ENCODE measurements at places on chromosomes 5 and 9. TPM values are rescaled to one million over a fixed set of nuclear protein-coding genes. Genes with fewer than 3 reads are reported as not detected.

GRCh38 chr9:126459546-126459945, 132.9 kb downstream of the MVB12B start:
- no peak for DNase-seq

DNA sequence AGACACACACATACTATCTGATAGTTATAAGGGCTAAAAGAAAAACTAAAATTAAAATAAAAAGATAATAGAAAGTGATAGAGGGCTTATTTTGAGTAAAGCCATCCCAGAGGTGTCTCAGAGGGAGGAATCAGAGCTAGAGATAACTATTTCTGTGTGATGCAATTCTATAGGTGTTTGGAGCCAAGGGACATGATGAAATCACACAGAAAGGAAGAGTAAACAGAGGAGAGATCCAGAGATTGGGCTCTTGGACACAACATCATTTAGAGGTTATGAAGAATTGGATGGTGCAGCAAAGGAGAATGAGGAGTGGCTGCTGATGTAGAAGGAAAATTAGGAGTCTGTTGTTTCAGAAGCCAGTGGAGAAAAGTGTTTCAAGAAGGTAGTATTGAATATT, 393.5 kb downstream of the DIRAS2 start:
- DNase-seq, result no peak

DNA sequence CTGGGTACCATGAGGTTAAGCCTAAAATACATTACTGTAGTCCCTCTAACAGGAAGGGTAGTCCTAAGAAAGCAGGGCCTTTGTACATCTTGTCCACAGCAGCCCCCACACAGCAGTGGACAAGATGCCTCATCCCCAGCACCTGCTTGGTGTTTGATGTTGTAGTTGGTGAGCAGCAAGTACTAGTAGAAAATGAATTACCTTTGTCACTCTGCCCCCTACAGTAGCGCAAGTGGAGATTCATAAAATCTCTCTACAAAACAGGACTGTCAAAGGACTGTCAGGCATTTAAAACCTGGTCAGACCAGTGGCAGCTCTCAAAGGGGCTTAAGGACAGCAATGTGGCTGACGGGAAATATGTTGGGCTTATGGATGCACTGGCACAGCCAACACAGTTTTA, 122.5 kb downstream of the TMEM174 start:
- DNase-seq, result no peak

- DNase-seq, result no peak
Observed at GRCh38 chr9:113559834-113560800, 96.6 kb downstream of the RGS3 start.

GRCh38 chr9:106310782-106311181, 552.2 kb upstream of the ZNF462 start:
- DNase-seq, result no peak

DNA sequence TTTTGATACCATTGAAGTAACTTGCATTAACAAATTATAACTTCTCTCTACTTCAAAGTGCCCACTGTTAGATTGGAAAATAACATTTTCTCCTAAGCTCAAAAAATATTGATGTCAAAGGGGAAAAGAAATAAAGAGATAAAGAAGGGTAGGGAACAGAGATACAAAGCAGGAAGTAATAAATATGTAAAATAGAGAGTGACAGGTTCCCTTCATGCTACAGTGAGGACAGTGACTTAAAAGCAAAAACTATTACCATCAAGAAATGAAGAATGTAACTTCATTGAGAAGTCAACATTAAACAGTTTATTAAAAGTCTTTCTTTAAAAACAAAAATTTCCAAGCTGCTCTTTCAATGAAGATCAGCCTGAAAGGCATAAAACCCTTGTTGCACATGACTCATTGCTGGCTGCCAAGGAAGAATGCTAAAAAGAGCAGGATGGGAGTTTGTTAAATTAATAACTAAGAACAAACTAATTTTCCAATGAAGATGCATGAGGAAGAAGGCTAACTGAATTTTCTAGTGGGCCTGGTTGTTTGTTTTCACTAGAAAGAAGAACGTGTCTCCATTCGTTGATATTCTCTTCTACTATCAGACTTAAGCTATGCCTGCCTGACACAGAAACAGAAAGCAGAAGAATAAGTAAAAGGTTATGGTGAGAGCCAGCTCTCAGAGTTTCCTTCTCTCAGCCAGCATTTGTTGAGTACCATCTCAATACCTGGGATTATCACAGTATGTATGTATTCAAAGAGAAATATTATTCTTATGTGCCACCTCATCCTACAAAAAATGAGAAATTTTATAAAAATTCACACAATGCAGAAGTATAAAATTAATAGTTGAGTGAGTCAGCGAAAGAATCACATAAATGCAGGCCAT, 197.8 kb upstream of the NREP start:
- DNase-seq, result no peak

GRCh38 chr5:104932431-104932830, 1369.8 kb upstream of the NUDT12 start:
- peak; percentile 30 for DNase-seq

GRCh38 chr5:77644371-77645157, 6.1 kb upstream of the OTP start:
- peak; percentile 58 for DNase-seq

- no peak for DNase-seq
Observed at GRCh38 chr5:54551292-54551691, 33.7 kb downstream of the SNX18 start.

DNA sequence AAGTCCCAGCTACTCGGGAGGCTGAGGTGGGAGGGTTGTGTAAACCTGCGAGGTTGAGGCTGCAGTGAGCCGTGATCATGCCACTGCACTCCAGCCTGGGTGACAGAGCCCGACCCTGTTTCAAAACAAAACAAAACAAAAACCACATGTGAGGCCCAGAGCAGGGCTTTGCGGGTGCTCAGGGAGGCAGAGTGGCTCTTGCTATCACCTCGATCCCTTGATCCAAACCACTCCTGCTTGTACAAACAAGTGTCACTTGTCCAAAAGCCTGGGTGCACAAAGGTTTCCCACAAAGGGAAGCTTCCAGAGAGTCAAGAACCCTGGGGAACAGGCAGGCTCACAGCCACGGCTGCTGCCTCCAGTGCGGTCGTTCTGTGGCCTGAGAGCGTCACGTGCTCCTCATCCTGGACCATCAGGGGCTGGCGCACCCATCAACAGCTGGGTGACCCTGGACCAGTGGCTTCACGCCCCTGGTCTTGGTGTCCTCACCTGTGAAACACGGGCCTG, 162.7 kb downstream of the C9orf50 start:
- no peak for DNase-seq

DNA sequence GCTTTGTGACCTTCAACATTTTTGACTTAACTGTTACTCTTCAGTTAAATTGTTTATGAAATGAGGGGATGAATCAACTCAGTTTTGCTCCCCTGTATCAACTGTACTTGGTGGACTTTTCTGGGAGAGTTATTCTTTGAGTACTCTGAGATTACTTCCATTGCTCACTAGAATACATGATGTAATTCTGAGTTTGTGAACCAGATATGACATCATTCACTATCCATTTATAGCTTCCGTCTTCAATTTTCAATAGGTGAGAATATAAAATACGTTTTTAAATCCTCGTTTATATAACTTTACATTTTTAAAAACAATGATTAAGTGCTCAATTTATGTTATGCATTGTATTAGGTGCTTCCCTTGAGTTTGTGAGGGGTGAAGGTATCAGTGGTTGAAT, 71.0 kb downstream of the XRCC4 start:
- no peak for DNase-seq

- DNase-seq, result no peak
Observed at GRCh38 chr9:629146-629545, 212.4 kb upstream of the DMRT1 start.

GRCh38 chr5:158658446-158659230, 441.1 kb downstream of the EBF1 start:
- no peak for DNase-seq

GRCh38 chr5:38707352-38708210, 138.2 kb upstream of the OSMR start:
- DNase-seq, result no peak

DNA sequence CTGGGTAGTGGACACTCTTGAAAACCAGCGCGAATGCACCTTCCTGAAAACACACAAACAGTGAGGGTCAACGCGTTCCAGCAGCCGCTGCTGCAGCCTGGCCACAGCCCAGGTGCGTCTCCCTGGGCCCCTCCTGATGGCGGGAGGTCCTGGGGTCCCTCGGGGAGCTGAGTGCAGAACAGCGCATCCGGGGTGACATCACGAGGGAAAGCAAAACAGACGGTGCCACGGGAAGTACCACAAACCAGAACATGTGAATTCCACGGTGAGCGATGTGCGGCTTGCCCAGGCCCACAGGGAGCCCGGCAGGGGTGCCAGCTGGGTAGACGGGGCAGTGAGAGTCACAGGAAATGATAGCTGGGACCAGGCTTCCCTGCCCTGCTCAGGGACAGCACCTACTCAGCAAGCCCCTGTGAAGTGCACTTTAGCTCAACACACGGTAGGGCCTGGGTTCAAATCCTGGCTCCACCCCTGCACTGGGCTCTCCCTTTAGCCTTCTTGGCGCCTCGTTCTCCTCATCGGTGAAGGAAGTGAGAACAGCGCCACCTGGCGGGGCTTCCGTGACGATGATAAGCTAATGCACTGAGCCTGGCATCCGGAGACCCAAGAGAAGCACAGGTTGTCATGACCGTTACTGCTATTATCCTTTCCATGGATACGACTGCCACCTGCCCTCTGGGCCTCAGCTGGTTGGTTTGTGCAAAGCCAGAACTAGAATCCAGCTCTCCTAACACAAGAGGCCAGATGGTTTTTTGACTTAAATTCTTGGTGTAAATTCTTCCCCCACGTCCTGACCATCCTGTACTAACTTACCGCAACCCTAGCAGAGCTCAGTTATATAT, 24.6 kb downstream of the GFPT2 start:
- peak; percentile 90 for DNase-seq

GRCh38 chr9:17491780-17492179, 87.1 kb upstream of the SH3GL2 start:
- DNase-seq, result no peak

- no peak for DNase-seq
Observed at GRCh38 chr5:146380714-146381113, 42.1 kb downstream of the POU4F3 start.

DNA sequence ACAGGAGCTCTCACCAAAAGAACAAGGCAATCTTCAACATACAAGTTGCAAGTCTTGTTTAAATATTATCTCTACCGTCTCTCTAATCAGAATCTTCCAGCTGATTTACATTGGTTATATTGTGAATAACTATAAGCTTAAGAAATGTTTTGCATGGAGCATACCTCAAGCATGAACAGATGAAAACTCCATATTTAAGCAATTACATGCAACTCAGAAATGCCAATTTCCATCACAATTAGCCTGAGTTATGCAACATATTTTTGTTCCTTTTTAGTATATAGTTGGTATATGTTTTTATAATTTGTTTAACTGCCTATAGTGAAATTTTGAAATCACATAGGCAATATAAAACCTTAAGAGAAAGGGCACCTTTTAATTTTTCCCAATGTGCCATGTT, 142.5 kb downstream of the DENND1A start:
- DNase-seq, result no peak

DNA sequence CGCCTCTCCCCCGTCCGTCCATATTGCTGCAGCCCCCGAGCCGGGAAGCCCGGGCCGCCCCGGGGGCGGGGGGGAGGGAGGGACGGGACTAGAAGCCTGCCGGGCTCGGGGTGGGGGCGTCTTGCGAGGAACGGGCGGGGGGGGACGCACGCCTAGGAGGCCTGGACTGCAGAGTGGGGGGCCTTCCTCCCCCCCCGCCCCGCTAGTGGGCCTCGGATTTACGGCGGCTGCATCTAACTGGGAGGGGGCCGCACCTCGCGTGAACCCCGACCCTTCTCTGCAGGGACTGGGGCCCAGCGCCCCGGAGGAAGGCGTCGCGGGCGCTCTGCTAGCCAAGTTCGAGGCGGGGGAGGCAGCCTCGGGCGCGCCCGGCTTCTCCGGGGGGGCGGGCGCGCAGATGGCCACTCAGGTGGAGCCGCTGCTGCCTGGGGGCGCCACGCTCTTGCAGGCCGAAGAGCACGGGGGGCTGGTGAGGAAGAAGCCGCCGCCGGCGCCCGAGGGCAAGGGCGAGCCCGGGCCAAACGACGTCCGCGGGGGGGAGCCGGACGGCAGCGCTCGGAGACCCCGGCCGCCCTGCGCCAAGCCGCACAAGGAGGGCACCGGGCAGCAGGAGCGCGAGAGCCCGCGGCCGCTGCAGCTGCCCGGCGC, at the start of gene LARP1:
Gene LARP1, plus strand, starts transcription at position 17 of the 648 bp plus-strand sequence. Its CDS starts 381 bp downstream, at position 398.
- peak; percentile 61 for DNase-seq

GRCh38 chr9:6680797-6681146, 35.2 kb upstream of the GLDC start:
- DNase-seq, result peak; percentile 65

GRCh38 chr5:104361932-104362331, 799.3 kb upstream of the NUDT12 start:
- DNase-seq, result no peak

Gene TAF11L10
- total RNA-seq, result 0.83 TPM

Gene C9orf152
- not detected for total RNA-seq

Gene FOXD4
- total RNA-seq, result 0.76 TPM

Gene MCIDAS
- total RNA-seq, result not detected

Gene INPP5E
- total RNA-seq, result 35.2 TPM

Gene ATP10B
- total RNA-seq, result not detected

Gene NR2F1
- total RNA-seq, result 0.37 TPM

Gene TIMD4
- not detected for total RNA-seq
